ENCODE measurements at places on chromosomes 2 and 18.

GRCh38 chr2:206208900-206209299 lies 49.2 kb downstream of the EEF1B2 start:
- DNase-seq: no peak

DNA sequence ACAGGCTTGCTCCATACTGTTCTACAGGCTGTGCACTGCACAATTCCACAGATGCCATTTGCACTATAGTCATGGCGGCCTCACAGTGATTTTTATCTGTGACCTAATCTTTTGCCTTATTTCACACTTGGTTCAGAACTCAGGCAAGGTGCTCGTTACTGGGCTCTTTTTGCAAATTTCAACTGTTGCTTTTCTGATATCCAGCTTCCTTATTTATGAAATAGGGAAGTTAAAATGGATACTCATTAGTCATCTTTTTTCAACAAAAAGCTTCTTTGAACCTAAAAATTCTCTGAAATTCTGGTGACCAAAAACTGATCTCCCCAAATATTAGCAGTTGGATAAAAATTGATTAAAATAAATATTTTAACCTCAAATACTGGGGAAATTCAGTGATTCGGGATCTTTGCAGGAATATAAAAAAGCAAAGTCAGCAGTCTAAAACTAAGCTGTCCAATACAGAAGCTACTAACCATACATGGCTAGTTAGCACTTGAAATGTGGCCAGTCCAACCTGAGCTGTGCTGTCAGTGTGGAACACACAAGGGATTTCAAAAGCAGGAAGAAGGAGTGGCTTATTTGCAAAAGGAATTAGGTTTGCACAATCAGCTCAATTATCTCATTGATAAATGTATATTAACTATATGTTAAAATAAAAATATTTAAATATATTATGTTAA lies 134.4 kb downstream of the COL4A4 start:
- no peak for DNase-seq

DNA sequence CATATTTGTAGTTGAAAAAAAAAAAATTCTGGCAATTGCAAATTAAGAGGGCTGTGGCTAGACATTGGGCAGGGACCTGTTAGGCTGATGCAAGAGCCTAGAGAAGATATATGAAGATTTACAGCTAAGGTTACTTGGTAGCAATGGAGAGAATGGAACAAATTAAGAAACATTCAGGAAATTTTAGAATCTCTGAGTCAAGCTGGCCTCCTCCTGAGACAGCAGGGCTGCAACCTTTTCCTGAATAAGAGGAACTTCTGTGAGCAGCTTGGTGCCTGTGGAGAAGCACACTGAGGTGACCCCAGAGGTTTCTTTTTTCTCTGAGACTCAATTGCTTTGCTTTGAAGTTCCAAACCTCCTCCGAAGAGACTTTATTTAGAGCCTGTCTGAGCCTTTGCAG lies 118.6 kb upstream of the LRATD1 start:
- DNase-seq: no peak

DNA sequence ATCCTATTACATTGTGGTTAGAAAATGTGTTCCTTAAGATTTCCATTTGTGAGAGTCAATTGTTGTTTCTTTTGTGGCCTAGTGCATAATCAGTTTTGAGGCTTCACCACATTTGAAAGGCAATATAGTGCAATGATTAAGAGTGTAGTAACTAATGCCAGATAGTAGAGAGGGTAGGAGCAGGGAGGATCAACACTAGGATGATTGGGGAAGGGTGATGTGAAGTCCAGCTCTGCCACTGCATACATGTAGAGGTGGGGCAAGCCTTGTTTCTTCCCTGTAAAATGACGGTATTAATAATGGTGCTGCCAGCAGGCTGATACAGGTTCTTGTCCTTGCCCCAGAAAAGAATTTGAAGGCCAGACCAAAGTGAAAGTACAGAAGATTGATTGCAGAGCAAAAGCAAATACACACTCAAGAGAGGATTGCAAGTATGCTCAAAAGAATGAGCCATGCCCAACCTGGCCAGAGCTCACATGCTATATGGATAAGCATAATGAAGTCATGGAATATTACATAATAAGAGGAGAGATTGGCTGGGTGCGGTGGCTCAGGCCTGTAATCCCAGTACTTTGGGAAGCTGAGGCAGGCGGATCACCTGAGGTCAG lies 8.0 kb downstream of the SP100 start:
- no peak for DNase-seq

DNA sequence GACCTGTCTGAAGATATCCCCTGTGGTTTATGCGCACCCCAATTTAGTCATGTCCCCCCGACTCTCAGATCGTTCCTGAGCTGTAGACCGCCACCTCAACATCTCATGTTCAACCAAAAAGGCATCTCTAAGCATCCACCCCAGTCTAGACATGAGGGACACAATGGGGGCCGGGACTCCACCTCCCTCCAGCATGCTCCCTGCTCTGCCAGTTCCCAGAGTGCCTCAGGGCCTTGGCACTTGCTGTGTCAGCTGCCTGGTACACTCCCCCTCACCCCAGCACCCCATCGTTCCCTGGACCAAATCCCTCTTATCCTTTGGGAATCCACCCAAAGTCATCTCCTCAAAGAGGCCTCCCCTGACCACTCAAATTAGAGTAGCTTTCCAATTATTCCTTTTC lies 22.2 kb downstream of the TNS1 start:
- DNase-seq: no peak

DNA sequence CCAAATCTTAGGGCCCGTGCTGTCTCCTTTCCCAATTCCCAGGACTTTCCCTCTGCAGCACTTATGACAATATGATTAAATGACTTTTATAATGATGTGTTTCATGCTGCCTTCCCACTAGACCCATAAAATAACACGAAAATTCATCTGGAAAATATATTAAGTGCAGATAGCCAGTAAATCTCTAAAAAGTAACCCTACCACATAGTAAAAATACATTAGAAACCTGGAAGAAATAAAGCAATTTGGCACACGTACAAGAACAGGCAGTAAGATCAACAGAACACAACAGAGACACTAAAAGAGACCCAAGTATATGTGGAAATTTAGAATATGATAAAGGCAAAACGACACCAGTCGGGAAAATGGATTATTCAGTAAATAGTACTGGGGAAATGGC lies 30.2 kb upstream of the POMC start:
- no peak for DNase-seq

- no peak for DNase-seq
Observed at GRCh38 chr2:236164201-236164924, 3.8 kb downstream of the GBX2 start.
